ENCODE measurements at places on chromosomes 2 and 18.

DNA sequence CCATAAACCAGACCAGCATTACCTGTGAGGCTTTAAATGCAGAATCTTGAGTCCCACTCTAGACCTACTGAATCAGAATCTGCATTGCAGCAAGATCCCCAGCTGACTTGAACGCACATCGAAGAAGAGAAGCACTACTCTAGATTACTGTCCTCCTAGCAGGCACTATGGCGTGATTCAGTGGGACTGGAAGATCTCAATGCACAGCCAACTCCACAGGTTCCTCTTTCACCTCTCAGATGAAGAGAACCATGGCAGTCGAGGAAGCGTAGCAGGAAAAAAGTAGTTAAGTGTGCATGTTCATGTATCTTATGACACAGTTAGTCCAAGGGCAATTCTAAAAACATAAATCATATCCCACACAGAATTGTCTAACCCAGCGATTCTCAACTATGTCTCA is 97.4 kb downstream of the STK39 start:
- DNase-seq = no peak

DNA sequence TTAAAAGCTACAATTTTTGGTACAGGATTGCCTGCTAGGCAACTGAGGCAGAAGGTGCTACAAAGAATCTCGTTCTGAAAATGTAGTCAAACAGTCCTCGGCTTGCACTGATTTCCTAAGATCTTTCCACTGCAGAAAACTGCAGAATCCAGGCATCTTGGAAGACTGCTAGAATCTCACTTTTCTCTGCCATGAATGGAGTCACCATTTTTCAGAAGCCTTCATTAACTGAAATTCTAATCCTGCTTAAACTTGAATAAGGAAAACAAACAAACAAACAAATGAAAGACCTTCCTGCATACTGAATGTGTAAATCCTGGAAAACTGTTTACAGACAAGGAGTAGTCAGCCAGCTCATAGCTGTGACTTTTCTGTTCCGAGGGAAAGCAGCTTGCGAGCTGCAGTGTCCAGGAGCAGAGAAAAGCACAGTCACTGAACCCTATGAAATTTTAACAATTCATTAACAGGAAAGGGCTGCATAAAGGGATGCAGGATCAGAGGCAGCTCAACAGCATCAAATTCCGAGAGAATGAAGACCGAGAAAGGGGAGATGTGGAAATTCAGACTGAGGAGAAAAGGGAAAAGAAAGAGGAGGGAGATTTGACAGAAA is 210.5 kb upstream of the PIK3C3 start:
- DNase-seq = no peak

DNA sequence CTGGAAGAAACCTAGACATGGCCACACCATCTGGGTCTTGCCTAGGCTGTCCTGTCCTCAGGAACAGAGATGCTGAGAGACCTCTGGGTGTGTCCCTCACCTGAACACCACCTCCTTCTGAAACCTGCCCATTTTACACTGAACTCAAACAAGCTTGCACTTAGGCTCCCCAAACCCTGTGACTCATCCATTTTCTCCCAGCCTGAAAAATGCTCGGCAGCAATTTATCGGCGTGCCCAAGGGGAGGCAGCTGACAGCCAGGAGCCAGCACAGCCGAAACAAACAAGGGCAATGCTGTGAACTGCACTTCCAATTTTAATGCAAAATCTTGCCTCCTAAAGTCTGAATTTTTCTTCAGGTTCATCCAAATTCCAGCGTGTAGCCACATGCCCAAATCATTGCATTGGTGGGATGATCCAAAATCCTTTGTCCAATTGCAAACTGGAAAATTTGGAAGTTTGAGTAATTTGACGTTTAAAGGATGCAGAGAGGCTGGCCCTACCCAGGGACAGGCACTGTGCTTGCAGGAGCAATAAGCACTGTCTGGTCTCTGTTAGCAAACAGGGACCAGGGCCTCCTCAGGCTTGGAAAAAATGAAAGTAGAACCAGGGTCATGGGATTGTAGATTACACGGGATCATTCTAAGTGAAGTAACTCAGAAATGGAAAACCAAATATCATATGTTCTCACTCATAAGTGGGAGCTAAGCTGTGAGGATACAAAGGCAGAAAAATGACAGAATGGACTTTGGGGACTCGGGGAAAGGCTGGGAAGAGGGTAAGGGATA is 67.7 kb downstream of the GALNT14 start:
- DNase-seq = no peak

- DNase-seq = no peak
These were observed 60.0 kb upstream of the AGAP1 start for GRCh38 chr2:235433860-235434259.

GRCh38 chr2:196961889-196962288 is 35.4 kb upstream of the PGAP1 start:
- DNase-seq = no peak

- DNase-seq = no peak
These were observed 163.0 kb upstream of the LINC00305 start for GRCh38 chr18:64311859-64312258.

- DNase-seq = no peak
These were observed 63.2 kb upstream of the TPO start for GRCh38 chr2:1350111-1350510.

- no peak for DNase-seq
These were observed 6.9 kb upstream of the MAP4K4 start for GRCh38 chr2:101690547-101691152.

GRCh38 chr2:63058921-63059792 is 8.5 kb downstream of the OTX1 start:
- DNase-seq = no peak

DNA sequence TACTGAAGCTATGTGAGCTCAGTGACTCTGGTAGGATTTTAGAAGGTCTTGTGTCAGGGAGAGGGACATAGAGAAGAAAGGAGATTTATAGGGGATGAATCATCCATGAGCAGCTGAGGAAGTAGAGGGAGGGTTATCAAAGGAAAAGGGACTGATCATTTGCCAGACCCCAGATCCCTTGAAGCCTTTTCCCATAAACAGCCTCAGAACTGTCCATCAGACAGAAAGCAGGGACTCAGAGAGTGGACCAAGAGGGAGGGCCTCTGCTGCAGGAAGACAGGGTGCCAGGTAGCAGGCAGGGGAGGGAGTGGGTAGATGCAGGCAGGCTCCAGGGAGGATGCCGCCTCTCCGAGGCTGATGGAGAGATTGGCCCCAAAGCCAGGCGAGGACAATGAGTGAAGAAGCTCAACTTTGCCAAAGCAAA is 133.9 kb downstream of the TNS1 start:
- DNase-seq = no peak

GRCh38 chr2:3864943-3865865 is 161.8 kb downstream of the DCDC2C start:
- no peak for DNase-seq
